ENCODE measurements at places on chromosomes 3 and 15.

- no peak for DNase-seq
These were observed 6.7 kb downstream of the SRP14 start for GRCh38 chr15:40032125-40032839.

DNA sequence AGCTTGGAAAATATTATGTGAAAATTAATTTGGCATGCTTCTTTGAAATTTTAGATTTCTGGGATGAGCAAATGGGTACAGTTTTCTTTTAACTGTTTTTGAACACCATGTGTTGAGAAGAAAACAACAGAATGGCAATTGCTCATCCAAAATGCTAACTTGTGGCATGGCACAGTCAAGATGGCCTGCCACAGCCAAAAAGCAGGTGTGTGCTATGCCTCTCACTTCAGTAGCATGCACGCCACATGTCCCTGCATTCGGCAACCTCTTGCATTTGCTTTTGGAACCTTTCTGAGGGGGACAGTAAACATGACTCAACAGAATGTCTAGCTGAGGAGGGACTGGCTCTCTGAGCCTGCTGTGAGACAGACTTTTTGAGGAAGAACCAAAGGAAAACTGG, 138.5 kb downstream of the TIGIT start:
- DNase-seq, result no peak

DNA sequence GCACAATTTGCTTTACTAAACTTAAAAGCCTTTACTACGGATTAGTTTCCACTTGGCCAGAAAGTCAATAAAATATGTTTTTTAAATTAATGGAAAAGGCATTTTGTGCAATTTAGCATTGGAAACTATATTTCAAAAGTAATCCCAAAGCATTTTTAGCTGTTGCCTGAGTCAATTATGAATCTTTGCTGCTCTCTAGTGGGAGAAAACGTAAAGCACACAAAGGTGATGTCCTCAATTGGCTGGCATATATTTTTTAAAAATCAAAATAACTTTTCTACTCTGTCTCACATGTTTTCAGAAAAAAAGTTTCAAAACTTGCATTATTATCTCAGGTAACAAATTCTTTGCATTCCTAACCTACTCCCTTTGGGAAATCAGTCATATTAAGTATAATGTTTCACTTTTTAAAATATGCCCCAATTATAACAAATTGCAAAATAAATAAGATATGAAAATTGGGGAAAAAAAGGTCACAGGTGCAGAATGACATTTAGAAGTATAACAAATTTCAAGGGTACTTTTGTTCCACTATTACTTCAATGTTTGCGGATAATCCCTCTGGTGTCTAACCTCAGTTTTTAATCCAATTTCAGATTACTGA, 47.2 kb upstream of the TEX55 start:
- peak; percentile 46 for DNase-seq

DNA sequence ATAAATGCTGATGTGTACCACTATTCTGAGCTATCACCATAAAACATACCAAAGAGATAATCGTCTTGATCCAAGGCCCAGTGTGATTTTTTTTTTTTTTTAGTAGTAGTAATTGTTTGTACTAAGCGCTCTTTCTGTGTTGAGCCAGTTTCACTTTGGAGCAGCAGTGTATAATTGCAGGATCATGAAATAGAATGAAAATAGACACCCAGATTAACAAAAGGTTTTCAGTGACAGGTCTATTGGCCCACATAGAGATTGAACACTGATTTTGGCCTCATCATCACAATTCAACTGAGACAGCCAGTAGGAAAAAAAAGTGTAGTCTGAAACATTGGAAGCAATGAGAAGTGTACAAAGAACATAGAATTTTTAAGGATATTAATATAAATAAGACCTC, 749.8 kb downstream of the NAALADL2 start:
- no peak for DNase-seq

DNA sequence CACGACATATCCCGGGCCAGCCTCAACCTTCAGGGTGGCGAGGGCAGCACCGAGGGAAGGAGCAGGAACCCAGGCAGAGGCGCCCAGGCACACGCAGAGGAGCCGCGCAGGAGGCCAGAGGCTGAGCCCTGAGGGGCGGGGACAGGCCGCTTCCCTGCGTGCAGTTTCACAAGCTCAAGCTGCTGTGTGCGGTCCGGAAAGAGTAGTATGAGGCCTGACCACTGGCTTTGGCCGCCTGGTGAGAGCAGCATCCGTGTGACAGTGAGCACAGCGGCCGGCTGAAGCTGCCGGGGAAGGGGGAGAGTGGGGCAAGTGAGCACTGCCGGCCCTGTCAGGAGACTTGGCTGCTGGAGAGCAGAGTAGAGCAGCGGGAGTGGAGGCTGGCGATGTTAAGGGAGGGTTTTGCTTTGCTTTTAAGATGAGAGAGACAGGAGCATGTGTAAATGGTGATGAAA, 8.7 kb downstream of the ZDHHC19 start:
- DNase-seq, result no peak

- no peak for DNase-seq
These were observed 27.5 kb upstream of the MEF2A start for GRCh38 chr15:99538261-99538660.

DNA sequence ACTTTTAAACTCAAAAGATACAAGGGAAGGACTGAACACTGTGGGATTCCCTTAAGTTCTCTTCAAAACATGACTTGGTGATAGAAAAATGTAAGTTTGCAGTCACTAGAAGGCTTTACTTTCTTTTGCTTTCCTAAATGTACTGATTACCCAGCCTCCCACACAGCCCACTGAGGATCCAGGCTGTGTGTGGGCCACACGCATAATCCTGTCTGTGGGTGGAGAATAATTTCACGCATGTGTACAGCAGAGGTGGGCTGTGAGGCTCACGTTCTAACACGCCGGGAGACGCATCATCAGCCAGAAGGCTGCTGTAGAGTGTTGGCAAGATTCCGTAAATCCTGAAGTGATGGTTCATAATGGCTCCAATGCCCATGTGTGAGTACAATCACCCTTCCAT, 165.5 kb downstream of the CLSTN2 start:
- DNase-seq, result no peak

- no peak for DNase-seq
These were observed 514.4 kb upstream of the PROK2 start for GRCh38 chr3:72299321-72299802.

DNA sequence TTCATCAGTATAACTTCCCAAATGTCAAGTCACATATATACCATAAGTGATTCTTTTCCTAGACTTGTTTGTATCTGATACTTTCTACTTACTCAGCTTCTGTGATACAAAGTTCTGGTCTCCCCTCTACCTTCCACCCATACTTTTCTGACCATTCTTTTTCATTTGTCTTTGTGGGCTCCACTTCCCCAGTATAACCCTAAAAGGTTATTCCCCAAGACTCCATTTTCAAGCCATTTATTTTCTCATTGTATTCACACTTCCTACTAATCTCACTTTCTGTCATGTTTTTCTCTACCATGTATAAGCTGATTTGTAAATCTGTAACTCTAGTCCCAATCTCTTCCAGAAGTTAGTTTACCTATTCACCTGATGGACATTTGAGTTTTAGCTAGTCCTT, 34.0 kb downstream of the IQCB1 start:
- DNase-seq, result no peak

DNA sequence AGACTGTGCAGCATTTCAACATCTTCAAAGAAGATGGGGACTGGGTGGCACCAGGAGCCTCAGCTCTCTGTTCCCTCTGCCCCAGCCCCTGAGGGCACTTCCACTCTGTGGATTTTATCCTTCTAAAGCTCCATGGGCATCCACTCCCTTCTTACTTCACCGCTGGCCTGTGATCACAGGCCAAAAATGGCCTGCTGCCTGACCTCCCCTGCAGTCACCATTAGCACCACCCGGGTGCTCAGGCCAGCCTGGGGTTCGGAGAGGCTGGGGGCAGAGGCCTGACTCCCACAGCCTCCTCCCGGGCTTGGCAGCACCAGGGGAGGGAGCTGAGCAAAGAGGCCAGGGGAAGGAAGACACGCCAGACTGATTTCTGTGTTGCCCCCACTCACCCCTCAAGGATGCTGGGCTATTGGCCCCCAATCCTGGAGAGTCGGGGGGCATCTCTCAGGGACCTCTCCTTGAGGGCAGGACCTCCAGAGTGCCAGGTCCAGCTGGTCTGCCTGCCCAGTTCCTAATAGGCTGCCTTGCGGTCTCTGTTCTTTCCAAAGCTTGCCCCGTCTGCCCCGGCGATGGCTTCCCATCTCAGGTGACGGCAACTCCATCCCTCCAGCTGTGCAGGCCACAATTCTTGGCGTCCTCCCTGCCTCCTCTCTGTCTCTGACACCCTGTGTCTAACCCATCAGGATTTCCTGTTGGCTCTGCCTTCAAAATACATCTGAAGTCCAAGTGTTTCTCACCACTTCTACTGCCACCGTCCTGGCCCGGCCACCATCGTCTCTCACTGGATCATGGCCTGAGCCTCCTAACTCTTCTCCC, 67.1 kb downstream of the EXOG start:
- no peak for DNase-seq

- no peak for DNase-seq
These were observed 41.4 kb upstream of the EIF1B start for GRCh38 chr3:40267937-40268724.

GRCh38 chr15:48928877-48929538, 34.7 kb downstream of the SHC4 start:
- DNase-seq, result no peak

DNA sequence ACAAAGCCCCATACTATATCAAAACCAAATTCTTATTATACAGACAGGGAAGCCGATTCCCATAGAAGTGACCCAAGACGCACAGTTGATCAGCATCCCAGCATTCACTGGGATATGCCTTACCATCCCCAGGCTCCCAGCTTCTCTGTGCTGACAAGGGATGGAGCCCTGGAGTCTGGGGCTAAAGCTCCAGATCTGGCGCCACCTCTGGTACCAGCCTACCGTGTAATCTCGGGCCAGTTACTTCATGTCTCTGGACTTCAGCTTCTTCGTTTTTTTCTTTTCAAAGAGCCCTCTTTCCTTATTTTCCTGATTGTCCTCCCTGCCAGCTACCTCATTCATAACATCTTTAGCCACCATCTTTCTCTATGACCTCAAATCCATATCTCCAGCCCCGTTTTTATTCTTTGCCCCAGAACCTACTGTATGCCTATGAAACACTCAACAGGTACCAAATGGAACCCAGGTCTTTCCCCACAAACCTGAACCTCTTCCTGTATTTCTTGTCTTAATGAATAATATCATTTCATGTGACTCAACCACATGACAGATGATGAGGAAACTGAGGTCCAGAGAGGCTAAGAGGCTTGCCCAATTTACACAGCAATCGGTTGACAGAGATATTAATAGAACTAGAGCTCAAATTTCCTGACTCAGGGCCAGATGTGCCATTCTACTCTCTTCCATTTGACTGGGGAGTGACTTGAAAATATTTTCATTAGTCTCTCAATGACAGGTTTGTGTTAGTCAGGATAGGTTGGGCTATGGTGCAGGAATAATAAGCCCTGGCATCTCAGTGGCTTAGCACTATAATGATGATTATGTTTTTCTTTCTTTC, 85.4 kb upstream of the TLE3 start:
- no peak for DNase-seq

GRCh38 chr3:72338082-72338941, 509.9 kb downstream of the SHQ1 start:
- DNase-seq, result no peak

- no peak for DNase-seq
These were observed 62.9 kb downstream of the GOLGA8B start for GRCh38 chr15:34520566-34520965.

GRCh38 chr3:26452363-26452762, 170.2 kb upstream of the LRRC3B start:
- no peak for DNase-seq

GRCh38 chr15:92128788-92129187, 264.9 kb upstream of the ST8SIA2 start:
- no peak for DNase-seq

- no peak for DNase-seq
These were observed 34.6 kb downstream of the MYO5C start for GRCh38 chr15:52261026-52261425.

GRCh38 chr15:69849232-69849610, 248.5 kb downstream of the TLE3 start:
- no peak for DNase-seq

All from D341Med (cell line).